ENCODE measurements at places on chromosomes 12 and 14. TPM values are rescaled to one million over a fixed set of nuclear protein-coding genes. Genes with fewer than 3 reads are reported as not detected.

SLC38A4 gene
- 5.5 TPM for total RNA-seq

ZFHX2 gene
- total RNA-seq, result 0.04 TPM

CCDC196 gene
- total RNA-seq, result not detected

CFAP73 gene
- total RNA-seq, result not detected

CCDC175 gene
- total RNA-seq, result not detected

PAH gene
- not detected for total RNA-seq

AACS gene
- total RNA-seq, result 29.2 TPM

TROAP gene
- 87.0 TPM for total RNA-seq

LTBR gene
- total RNA-seq, result 16.5 TPM

RNASE13 gene
- not detected for total RNA-seq
